ENCODE measurements at places on chromosomes 7 and 10. TPM values are rescaled to one million over a fixed set of nuclear protein-coding genes. Genes with fewer than 3 reads are reported as not detected.
A peak's percentile ranks its signal among the peaks of the same experiment; 100 is the strongest.

DNA sequence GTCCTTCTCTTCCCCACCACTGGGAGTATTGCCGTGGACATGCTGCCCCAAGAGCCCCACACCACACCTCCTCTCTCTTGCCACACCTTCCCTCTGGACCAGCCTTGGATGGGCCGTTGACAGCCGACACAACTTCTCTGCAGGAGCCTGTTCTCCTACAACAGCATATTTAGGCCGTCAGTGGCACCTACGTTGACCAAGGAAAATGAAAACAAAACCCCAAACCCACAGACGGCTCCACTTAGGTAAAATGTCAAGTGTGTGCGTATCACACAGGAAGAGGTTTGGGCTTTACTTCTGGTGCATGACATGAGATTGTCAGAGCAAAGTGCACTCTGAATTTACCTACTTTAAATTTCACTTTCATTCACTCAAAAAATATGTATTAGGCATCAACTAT, 246.6 kb downstream of the ZMYND11 start:
- DNase-seq = peak; percentile 69

- DNase-seq = no peak
These were observed 130.8 kb downstream of the CALN1 start for GRCh38 chr7:72281308-72281707.

DNA sequence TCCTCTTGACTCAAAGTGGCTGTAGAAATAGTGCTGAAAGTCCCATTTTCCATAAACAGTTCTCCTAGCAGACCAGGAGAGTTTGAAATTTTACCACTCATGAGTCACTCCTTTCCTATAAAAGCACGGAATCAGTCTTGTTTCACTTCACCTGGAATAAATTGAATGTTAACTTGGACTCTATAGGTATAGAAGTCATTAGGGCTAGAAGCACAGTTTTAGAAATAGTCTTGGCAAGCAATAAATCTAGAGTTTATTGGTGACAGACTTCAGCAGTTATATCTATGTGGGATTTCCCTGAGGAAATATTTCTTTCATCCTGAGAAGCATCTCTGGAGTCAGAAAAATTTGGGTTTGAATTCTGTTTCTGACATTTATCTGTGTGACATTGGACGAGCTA, 212.4 kb downstream of the RNLS start:
- DNase-seq = no peak

- DNase-seq = no peak
These were observed 50.8 kb upstream of the ZNF32 start for GRCh38 chr10:43699516-43699915.

DNA sequence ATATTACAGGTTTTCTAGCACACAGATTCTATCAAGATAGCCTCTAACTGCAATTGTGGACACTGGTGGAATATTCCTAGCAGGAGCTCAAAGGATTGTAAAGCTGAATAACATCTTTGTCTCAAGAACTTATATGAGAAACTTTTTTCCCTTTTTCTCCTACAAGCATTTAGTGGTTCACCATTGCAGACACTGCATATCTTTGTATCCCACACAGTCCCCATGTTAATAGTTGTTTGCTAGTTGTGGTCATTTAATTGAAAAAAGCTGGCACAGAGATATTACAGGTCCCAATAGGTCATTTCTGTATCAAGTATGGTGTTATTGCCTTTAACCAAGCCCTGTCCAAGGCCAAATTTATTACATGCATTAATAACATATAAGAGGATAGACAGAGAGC, 226.2 kb upstream of the TCF7L2 start:
- no peak for DNase-seq

GRCh38 chr10:123724747-123725146, 58.6 kb downstream of the GPR26 start:
- no peak for DNase-seq

- no peak for DNase-seq
These were observed 190 bp downstream of the TCERG1L start for GRCh38 chr10:131311402-131311660.

Gene GDF2
- not detected for total RNA-seq

Gene PYROXD2
- total RNA-seq = 9.3 TPM

Gene TEX47
- not detected for total RNA-seq

Gene KAZALD1
- total RNA-seq = 0.18 TPM

Gene CPN1
- not detected for total RNA-seq

Gene TRPV5
- not detected for total RNA-seq

Gene CFAP69
- 0.65 TPM for total RNA-seq
